Stimulated activated CD4-positive, alpha-beta T cell treated with anti-CD3 and anti-CD28 coated beads, Interleukin-15, amount 100 ng/mL, for 1 hour (primary cell): ENCODE measurements at places on chromosomes 4 and X.

DNA sequence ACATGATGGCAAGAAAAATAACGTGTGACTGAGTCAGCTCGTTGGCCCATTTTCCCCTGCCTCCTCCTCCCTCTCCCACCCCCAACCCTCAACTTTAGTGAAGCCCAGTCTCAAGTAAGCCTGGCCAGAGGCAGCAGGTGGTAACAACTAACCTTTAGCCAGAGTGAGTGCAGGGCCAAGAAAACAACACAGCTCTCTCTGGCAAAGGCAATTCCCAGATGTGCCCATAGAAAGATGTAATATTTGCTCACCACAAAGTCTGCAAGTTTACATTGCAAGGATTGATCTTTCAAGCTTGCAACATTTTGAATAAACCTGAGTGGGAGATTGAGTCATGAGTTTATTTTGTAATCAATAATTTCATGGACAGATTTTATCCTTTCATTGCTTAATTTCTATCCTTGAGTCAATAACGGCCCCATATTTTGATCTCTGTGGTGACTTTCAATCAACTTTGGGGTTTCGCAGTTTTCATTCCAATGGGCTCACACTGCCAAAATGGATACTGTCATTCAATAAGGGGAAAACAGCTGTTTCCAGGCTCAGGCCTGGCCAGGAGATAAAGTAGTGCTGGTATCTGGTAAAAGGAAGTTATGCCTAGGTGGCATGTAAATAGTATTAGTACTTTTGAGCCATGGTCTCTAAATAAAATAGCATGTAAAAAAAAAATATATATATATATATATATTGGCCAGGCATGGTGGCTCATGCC lies 130.7 kb upstream of the TMEM164 start:
- no peak for DNase-seq

GRCh38 chrX:39381422-39381821 lies 580.2 kb downstream of the MID1IP1 start:
- no peak for DNase-seq

DNA sequence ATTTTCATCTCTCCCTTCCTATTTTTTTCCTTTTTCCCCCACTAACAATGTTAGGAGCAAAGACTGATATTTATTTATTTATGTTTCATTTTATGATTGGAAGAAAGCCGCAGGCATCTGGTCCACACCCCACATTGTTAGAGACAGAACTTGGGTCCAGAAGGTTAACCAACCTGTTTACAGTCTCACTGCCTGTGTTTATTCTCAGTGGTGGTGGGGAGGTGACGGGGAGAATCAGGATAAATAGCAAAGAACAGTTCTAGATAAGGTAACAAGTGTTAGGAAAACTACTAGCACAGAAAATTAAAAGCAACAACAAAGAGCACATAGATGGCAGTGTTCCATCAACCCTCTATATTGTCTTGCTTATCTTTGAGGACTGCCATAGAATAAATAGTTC lies 301.7 kb upstream of the DIPK2B start:
- DNase-seq, result no peak

GRCh38 chrX:135536877-135537276 lies 16.4 kb downstream of the INTS6L start:
- no peak for DNase-seq

GRCh38 chr4:118400356-118400755 lies 47.6 kb upstream of the PRSS12 start:
- DNase-seq, result no peak

GRCh38 chrX:102599951-102600579 lies 750 bp downstream of the ARMCX5 start:
- DNase-seq, result no peak

GRCh38 chr4:163688856-163689255 lies 194.4 kb downstream of the TMA16 start:
- no peak for DNase-seq

GRCh38 chrX:40097141-40097503 lies 636 bp downstream of the BCOR start:
- DNase-seq, result no peak

- DNase-seq, result no peak
Measured at GRCh38 chrX:19731307-19731820, 156.0 kb downstream of the SH3KBP1 start.

- no peak for DNase-seq
Measured at GRCh38 chrX:111336141-111336540, 65.9 kb upstream of the CAPN6 start.

- DNase-seq, result no peak
Measured at GRCh38 chrX:13309631-13310030, 10.2 kb downstream of the ATXN3L start.

DNA sequence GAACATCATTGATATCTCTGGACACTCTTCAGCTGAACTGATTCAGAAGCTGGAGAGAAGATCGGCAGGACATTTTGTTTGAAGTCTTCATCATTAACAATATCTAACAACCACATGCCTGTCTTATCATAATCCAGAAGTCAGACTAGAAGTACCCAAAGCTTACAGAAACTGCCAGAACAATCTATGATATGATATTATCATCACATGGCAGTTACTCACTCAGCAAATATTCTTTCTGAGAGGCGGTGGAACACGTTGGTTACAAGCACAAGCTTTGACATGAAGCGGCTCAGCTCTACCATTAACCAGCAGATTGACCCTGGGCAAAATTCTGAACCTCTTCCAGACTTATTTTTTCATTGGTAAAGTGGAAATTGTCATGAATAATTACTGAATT lies 69.4 kb upstream of the KIT start:
- no peak for DNase-seq

DNA sequence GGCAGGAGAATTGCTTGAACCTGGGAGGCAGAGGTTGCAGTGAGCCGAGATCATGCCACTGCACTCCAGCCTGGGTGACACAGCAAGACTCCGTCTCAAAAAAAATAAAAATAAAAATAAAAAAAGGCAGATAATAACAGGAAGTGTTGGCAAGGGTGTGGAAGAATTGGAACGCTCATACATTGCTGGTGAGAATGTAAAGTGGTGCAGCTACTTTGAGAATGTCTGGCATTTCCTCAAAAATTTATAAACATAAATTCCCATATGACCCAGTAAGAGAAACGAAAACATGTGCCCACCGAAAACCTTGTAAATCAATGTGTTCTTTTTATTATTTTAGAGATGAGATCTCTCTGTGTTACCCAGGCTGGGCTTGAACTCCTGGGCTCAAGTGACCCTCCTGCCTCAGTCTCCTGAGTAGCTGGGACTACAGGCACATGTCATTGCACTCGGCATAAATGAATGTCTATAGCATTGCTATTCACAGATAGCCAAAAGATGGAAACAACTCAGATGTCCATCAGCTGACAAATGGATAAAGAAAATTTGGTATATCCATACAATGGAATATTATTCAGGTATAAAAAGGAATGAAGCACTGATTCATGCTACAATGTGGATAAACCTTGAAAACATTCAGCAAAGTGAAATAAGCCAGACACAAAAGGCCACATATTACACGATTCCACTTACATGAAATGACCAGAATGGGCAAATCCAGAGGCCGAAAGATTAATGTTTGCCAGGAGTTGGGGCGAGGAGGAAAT lies 63.7 kb upstream of the PLAC1 start:
- no peak for DNase-seq

DNA sequence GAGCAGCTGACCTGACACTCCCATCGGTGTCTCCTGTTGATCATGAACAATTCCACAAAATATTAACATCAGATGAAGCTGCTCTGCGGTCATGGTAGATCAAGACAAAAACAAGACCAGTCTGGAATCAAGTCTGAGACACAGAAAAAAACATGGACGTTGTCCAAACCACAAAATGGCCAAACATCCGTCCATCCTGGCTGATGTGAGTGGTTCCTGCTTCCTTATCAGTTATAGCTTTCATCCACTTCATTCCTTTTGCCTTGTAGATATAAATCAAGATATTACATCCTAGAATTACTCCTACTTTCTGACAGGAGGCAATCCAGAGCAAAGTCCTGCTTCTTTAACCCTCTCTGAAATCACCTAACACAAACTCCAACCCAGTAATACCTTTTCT lies 28.8 kb upstream of the PCSK1N start:
- no peak for DNase-seq

GRCh38 chrX:105313596-105313995 lies 93.1 kb upstream of the TEX13A start:
- no peak for DNase-seq

GRCh38 chr4:104524026-104524425 lies 29.3 kb upstream of the CXXC4 start:
- no peak for DNase-seq

- DNase-seq, result no peak
Measured at GRCh38 chrX:153731117-153731844, 6.6 kb downstream of the ABCD1 start.

DNA sequence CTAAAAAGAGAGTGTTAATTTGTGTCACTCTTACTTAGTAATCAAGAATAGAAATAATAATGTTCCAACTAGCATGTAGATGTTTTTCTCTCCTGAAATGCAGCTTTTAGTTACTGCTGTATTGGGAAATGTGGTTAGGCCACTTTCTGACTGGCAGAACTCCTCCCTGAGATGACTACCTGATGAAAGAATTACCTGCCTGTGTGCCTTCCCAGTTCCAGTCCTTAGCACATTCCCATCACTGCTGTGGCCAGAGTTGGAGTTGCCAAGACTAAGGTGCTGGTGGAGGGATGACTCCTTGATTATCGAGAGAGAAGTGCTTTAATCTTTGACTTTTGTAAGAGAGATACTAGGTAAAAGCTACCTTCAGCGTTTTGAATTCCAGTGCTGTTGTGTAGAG lies 9.5 kb downstream of the GAB1 start:
- DNase-seq, result no peak

GRCh38 chr4:16830081-16830480 lies 68.4 kb downstream of the LDB2 start:
- DNase-seq, result no peak

DNA sequence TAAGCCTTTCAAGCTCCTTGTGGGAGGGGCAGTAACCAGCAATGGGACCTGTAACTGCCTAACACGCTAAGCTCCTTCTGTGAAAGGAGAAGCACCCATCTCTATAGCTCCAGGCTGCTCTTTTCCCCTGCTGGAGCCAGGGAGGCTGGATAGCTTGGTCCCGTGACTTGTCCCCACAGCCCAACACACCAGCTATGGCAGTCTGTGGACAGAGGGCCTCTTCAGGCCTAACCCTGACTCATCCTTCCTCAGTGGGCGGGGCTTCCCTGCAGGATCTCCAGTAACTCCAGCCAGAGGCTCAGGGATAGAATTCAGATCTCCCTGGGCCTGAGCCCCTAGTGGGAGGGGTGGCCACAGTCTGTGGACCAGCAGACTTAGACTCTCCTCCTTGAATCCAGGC lies 1290.1 kb downstream of the PCDH7 start:
- no peak for DNase-seq

- DNase-seq, result no peak
Measured at GRCh38 chr4:93409035-93409434, 419.5 kb upstream of the ATOH1 start.

DNA sequence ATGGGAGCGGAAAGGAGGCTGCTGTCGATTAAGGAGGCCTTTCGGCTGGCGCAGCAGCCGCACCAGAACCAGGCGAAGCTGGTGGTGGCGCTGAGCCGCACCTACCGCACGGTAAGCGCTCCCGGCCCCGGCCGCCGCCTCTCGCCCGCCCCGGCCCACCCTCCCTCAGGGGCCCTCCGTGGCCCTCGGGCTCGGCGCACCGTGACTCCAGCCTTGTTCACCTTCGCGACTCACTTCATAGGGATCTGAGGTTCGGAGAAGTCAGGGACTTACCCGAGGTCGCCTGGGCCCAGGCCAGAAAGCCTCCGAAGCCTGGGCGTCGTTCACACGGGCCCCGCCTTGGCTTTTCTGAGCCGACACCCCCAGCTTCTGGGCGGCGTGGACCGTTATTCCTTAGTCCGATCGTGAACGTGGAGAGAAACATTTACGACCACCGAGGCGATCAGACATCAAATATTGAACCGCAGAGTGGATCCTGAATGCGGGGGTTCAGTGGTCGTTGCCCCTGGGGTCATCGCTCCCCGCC lies 362 bp downstream of the NCAPG start:
- DNase-seq, result no peak

- no peak for DNase-seq
Measured at GRCh38 chr4:19776929-19777328, 474.8 kb upstream of the SLIT2 start.

GRCh38 chr4:2259036-2259540 lies 2.8 kb downstream of the MXD4 start:
- DNase-seq, result no peak

- DNase-seq, result no peak
Measured at GRCh38 chr4:71677568-71677967, 106.3 kb downstream of the GC start.

- no peak for DNase-seq
Measured at GRCh38 chr4:95318483-95318882, 230.3 kb downstream of the UNC5C start.

DNA sequence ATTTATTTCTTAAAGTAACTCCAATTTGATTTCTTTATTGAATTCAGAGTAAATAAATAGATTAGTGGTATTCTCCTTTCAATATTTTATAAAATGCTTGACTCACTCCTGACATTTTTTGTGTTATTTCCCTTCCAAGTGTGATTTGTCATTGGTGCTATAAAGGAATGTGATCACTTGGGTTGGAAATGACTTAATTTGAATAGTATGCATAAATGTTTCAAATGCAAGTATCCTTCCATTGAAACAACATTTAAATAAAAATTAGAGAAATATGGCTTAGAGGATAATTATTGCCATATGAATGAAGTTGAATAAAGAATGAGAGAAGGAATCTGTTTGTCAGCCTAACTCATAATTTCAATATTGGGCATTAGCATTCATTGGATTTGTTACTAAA lies 182.7 kb downstream of the PABPC4L start:
- no peak for DNase-seq

GRCh38 chr4:65671372-65671771 lies 1.1 kb upstream of the EPHA5 start:
- no peak for DNase-seq

GRCh38 chr4:172042714-172043114 lies 229.5 kb downstream of the GALNTL6 start:
- no peak for DNase-seq

DNA sequence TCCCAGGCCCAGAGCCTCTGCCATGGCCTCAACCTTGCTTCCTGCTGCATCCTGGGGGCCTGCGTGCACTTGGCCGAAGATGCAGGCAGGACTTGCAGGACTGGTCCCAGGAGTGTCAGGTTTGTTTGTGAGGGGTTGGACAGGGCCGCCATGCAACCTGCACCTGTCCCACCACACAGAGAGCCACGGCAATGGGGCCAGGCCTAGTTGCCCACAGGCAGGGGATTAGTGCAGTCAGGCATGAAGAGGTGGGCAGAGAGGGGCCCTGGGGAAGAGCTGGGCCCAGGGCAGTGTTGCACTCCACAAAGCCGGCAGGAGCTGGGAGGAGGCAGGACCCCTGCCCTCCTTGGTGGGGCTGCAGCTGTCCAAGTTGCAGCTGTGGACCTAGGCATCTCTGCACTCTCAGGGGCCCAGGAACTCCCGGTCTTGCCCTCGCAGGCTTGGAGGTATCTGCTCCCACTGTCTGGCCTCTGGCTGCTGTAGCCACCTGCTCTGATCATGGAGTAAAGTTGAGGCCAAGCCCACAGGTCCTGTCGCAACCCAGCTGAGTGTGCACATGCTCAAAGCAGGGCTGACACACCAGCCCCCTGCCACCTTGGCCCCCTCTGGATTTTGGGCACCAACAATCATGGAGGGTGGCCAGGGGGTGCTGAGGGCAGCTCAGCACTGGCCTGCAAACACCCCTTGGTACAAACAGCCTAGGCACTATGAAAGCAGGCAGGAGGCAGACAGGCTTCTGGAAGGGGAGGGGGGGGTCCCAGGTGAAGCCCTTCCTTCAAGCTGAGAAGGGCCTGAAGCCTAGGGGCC lies 190.4 kb upstream of the PCDH10 start:
- no peak for DNase-seq
